ENCODE measurements at places on chromosomes 5 and 9. TPM values are rescaled to one million over a fixed set of nuclear protein-coding genes. Genes with fewer than 3 reads are reported as not detected.

GRCh38 chr9:7656636-7657035 is 142.9 kb downstream of the DMAC1 start:
- DNase-seq: no peak
- H3K4me3 ChIP-seq: no peak overlapping the region
- H3K4me1 ChIP-seq: peaks cover 12% of the 10 kb centered on the region
- H3K27ac ChIP-seq: no peak overlapping the region
- no peaks in the 10 kb centered on the region for H3K36me3 ChIP-seq
- H3K27me3 ChIP-seq: no peaks in the 10 kb centered on the region

Gene PITX1
- total RNA-seq: not detected

Gene CDX1
- not detected for total RNA-seq

DNA sequence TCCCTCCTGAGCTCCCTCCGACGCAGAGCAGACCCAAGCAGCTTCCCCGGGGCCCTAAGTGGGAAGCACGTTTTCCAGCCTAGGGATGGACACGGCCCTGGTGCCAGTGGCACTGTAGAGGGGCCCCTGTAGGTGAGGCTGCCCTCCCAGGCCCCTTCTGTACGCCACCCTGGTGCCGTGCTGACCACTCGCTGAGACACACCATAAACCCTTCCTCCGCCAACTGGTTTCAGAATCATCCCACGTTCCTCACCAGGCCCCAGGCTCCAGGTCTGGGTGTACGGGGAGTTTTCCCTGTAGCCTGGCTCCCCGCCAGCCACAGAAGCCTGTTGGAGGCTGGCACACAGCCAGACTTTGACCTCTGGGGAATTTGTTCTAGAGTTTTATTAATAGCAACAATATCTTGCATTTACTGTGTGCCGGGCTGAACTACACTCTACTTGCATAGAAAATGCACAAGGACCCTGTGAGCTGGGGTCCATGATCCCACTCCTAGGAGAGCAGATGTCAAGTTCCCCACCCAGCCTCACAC is 18.2 kb upstream of the WDR38 start:
- H3K4me1 ChIP-seq: peaks cover 50% of the 10 kb centered on the region
- peak; percentile 89 for DNase-seq
- H3K27me3 ChIP-seq: no peaks in the 10 kb centered on the region
- H3K27ac ChIP-seq: peak overlapping the region; percentile 73

- H3K4me1 ChIP-seq: peaks cover 19% of the 10 kb centered on the region
- no peak for DNase-seq
- peaks cover 12% of the 10 kb centered on the region for H3K27me3 ChIP-seq
These were observed 19.3 kb upstream of the PIP5K1B start for GRCh38 chr9:68685770-68686169.

GRCh38 chr9:94657021-94657725 is 17.9 kb upstream of the FBP1 start:
- H3K27me3 ChIP-seq: no peaks in the 10 kb centered on the region
- H3K4me3 ChIP-seq: no peak overlapping the region
- no peak for DNase-seq
- no peak overlapping the region for H3K27ac ChIP-seq
- H3K4me1 ChIP-seq: no peaks in the 10 kb centered on the region

DNA sequence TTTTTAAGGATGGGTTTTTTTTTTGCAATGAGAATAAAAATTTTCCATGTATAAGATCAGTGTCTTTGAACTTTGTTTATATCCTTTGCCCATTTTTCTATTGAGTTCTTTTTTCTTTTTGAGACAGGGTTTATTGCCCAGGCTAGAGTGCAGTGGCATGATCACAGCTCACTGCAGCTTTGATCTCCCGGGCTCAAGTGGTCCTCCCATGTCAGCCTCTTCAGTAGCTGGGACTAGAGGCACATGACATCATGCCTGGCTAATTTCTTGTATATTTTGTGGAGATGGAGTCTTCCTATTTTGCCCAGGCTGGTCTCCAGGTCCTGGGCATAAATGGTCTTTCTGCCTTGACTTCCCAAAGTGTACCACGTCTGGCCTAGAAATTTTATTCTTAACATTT is 21.2 kb downstream of the GPBP1 start:
- no peak overlapping the region for H3K4me3 ChIP-seq
- peaks cover 11% of the 10 kb centered on the region for H3K36me3 ChIP-seq
- peaks cover 38% of the 10 kb centered on the region for H3K4me1 ChIP-seq
- DNase-seq: no peak

GRCh38 chr5:142386137-142387023 is 61.6 kb upstream of the SPRY4 start:
- no peak overlapping the region for H3K4me3 ChIP-seq
- H3K4me1 ChIP-seq: peaks cover 24% of the 10 kb centered on the region
- H3K36me3 ChIP-seq: no peaks in the 10 kb centered on the region
- no peak for DNase-seq
- no peaks in the 10 kb centered on the region for H3K27me3 ChIP-seq
- no peak overlapping the region for H3K27ac ChIP-seq

GRCh38 chr5:74072646-74073045 is 446.6 kb downstream of the ARHGEF28 start:
- no peak overlapping the region for H3K4me3 ChIP-seq
- H3K27me3 ChIP-seq: no peaks in the 10 kb centered on the region
- H3K27ac ChIP-seq: no peak overlapping the region
- no peaks in the 10 kb centered on the region for H3K4me1 ChIP-seq
- DNase-seq: no peak
- H3K36me3 ChIP-seq: no peaks in the 10 kb centered on the region

Gene TMEM171
- not detected for total RNA-seq

DNA sequence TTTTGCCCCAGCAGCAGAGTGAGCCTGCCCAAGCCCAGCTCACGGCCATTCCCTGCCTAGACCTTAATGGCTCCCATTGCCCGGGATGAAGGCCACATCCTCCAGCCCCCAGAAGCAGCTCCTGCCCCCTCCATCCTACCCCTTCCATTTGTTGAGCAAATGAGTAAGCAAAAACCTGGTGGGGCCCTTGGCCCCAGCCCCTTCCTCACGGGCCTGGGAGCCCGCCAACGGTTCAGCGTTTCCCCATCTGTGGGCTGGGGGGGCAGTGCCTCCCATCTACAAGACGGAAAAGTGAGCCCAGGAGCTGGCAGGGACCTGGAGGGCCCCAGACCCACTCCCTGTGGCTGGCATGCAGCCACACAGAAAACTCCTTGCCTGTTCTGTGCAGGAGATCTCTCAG is 4.4 kb downstream of the CCDC187 start:
- no peak overlapping the region for H3K27ac ChIP-seq
- H3K4me3 ChIP-seq: no peak overlapping the region
- no peak for DNase-seq
- no peaks in the 10 kb centered on the region for H3K4me1 ChIP-seq
- H3K27me3 ChIP-seq: no peaks in the 10 kb centered on the region
- H3K36me3 ChIP-seq: no peaks in the 10 kb centered on the region

Gene MARCOL
- not detected for total RNA-seq

Gene IL13
- total RNA-seq: not detected

Measured in heart right ventricle (tissue), 16 donors.